ENCODE measurements at places on chromosomes 7 and 10.
A peak's percentile ranks its signal among the peaks of the same experiment; 100 is the strongest.

- DNase-seq = peak; percentile 29
Measured at GRCh38 chr7:18873734-18874336, 243.6 kb downstream of the TWIST1 start.

DNA sequence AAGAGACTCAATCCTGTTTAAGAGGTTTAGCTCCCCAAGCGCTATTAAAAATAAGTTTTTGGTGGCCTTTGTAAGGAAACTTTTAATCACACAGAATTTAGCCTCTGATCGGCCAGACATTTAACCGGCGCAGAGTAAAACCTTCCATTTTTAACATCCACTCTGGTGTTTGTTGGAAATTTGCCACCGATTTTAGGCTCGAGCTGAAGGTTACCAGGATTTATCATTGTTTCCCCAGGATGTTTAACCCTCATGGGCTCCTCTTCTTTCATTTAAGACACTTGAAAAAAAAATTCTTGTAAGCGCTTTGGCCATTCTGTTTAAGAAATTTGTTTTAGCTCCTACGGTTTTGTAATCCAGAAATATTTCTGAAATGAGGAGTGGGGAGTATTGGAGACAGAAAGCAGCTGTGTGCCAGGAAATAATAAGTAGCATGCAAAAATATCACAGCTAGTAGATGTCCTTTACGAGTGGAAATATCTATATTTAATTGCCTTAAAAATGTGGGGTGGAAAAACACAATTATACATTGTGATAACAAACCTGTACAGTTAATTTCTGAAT is 3.4 kb downstream of the NEUROD6 start:
- DNase-seq = no peak

GRCh38 chr10:42875798-42876341 is 93.3 kb downstream of the BMS1 start:
- DNase-seq = no peak

DNA sequence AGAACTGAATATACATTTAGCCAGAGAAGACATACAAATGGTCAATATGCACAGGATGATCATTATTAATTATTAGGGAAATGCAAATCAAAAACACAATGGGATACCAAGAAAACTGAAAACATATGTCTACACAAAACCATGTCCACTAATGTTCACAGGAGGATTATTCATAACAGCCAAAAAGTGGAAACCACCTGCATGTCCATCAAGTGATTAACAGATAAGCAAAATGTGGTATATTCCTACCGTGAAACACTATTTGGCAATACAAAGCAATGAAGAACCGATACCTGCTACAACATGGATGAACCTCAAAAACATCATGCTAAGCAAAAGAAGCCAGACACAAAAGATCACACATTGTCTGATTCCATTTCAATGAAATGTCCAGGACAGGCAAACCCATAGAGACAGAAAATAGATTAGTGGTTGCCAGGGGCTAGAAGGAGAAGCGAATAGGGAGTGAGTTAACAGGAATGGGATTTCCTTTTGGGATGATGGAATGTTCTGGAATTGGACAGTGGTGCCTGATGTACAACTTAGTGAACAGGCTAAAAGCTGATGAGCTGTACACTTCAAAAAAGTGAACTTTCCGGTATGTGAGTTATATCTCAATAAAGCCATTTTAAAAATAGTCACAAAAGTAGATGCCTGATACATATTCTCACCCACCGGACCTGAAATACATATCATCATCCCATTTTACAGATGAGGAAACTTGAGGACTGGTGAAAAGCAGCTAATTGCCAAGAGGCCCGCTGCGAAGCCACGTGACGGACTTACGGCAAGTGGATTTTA is 33.6 kb downstream of the HIPK2 start:
- no peak for DNase-seq

- peak; percentile 35 for DNase-seq
Measured at GRCh38 chr10:28678687-28679457, 1.6 kb downstream of the BAMBI start.

DNA sequence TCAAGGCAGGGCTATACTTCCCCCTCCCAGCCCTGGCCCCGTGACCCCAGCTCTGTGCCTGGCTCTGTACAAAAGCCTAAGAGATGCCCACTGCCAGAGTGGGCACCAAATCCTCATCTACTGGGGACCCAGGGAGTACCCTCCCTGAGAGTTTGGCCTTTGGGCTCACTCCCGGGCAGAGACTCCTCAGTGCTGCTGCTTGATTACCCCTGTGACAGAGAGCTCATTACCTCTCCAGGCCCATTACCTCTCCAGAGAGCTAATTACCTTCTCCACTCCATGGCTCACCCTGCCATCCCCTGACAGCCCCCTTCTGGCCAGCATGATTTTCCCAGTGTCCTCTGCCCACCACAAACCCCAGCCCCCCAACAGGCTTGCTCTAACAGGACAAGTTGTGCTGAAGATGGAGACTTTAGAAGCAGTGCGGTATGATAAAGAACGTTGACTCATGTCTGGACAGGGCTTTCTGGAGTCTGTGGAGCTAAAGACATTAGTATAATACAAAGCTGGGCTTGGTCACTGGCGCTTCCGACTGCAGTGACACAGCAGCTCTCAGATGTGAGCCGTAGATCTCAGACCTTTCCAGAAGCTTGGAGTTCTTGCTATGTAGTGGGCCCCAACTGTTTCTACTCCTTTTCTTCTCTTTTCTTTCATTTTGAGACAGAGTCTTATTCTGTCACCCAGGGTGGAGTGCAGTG is 111.3 kb upstream of the KCTD7 start:
- no peak for DNase-seq

DNA sequence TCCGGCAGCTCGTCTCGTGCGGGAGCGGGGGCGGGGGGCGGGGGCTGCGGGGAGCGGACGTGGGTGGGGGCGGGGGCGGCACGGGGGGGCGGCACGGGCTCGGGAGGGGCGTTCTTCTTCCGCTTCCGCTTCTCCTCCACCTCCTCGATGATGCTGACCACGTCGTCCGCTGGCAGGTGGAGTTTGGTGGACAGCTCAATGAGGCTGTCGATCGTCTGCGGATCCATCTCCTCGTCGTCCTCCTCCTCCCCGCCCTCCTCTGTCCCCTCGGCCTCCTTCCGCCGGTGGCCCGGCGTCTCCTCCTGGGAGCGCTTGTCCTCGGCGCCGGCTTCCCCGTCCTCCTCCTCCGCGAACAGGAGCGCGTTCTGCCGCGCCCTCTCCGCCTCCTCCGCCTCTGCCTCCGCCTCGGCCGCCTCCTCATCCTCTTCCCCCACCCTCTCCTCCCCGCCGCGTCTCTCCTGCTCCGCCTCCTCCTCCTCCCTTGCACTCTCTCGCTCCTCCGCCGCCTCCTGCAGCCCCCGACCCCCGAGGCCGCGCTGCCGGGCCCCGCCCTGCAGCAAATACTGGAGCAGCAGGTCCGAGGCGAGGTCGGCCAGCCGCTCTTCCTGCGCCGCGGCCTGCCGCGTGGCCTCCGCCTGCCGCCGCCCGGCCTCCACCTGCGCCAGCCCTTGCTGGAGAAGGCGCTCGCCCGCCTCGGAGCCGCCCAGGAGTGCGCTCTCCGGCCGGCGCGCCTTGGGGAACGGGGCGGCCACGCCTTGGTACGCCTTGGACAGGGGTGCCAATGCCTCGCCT is 1.9 kb downstream of the VGF start:
- DNase-seq = peak; percentile 66

- DNase-seq = no peak
Measured at GRCh38 chr7:35613150-35613549, 81.8 kb downstream of the HERPUD2 start.

GRCh38 chr7:151796091-151796870 is 80.6 kb downstream of the PRKAG2 start:
- DNase-seq = peak; percentile 84

GRCh38 chr7:142471820-142472219 is 214.0 kb upstream of the PRSS58 start:
- DNase-seq = no peak

- peak; percentile 36 for DNase-seq
Measured at GRCh38 chr7:80284855-80285254, 150.2 kb downstream of the GNAI1 start.

- no peak for DNase-seq
Measured at GRCh38 chr10:49762566-49762877, 399 bp upstream of the OGDHL start.

GRCh38 chr7:129188372-129188891 is at the start of gene SMO:
Gene SMO (plus strand): TSS chr7:129188633. CDS start chr7:129189152, 519 bp downstream.
- DNase-seq = no peak
